ENCODE measurements at places on chromosomes 6 and 20.
A peak's percentile ranks its signal among the peaks of the same experiment; 100 is the strongest.

GRCh38 chr6:88616380-88616779 lies 347.0 kb downstream of the RNGTT start:
- DNase-seq, result no peak

- no peak for DNase-seq
These were observed 971 bp downstream of the NFKBIE start for GRCh38 chr6:44264154-44265006.

- DNase-seq, result no peak
These were observed 84.9 kb downstream of the SOBP start for GRCh38 chr6:107574856-107575255.

DNA sequence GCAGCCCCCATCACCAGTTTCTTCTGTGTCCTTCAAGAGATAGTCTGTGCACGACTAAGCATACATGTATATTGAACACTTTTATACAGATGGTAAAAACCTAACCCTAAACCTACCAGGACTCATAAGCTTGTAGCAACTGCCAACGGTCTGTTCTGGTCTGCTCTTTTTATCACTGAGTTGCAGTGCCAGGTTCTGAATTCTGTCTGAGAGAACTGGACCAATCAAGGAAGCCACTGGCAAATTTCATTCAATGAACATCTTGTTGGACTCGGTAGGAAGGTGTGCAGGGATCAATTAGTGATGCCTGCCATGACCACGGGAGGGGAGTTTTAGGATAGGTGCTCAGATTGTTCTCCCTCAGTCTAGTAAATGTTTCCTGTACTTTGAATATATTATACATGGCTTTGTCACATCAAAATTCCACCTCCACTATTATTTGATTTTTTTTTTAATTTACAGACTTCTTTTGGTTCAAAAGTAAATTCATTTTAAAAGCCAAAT lies 146.8 kb downstream of the EYA2 start:
- no peak for DNase-seq

GRCh38 chr6:111666847-111667246 lies 61.2 kb upstream of the TRAF3IP2 start:
- no peak for DNase-seq

DNA sequence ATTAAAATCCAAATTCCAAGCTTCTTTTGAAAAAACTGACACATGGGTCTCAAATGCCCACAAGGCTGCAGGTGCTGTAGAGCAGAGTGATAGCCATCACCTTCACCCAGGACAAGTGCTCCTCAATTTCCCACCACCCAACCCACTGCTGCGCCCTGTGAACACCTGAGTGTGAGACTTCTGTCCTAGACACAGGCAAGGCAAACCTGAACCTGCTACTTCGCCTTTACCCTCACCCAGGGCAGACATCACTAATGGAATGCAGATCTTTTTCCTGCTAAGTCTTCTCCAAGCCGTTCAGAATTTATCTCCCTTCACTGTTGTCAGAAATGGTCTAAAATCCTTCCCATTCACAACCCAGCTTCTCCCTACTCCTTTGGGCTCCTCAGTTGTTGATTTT lies 65.9 kb downstream of the PREX1 start:
- DNase-seq, result no peak

DNA sequence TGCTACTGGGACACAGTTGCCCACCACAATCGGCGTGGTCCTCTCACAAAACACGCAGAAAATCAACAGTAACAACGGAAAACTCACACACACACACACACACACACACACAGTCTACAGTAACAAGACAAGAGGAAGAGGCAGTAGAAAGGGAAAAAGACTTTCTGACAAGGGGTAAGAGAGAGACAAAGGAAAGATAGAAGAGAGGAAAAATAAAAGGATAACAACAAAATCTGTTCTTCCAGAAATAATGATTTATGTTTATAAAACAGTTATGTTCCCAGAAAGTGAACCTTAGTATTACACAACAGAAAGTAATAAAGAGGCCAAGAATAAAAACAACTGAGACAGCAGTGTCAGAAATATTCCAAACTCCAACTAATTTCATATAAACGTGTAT lies 2.9 kb downstream of the RANBP9 start:
- DNase-seq, result no peak

DNA sequence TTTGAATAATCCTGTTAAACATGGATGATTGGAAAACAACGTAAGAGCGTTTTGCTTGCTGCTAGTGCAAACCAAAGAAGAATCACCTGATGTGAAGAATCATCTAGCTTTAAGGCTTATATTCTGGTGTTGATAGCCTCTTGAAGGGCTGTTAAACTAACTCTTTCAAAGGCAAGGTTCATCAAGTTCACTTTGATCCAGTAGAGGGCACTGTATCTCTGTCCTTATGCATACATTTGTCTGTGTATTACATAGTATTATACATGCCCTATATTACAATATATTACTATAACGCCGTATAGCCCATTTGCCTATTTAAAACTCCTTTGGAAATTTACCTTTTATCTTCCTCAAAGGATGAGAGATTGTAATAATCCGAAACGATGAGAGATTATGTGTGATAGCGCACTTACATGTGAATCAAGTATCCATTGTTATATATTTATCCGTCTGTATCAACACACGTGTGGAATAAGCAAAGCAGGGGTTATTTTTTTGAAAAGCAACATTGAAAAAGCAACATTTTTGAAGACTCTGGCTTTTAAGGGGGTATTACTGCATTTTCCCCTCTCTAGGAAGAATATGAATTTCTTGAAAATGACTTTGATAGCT lies 50.8 kb upstream of the NRN1 start:
- peak; percentile 42 for DNase-seq

GRCh38 chr20:39474879-39475278 lies 512.7 kb downstream of the DHX35 start:
- no peak for DNase-seq

DNA sequence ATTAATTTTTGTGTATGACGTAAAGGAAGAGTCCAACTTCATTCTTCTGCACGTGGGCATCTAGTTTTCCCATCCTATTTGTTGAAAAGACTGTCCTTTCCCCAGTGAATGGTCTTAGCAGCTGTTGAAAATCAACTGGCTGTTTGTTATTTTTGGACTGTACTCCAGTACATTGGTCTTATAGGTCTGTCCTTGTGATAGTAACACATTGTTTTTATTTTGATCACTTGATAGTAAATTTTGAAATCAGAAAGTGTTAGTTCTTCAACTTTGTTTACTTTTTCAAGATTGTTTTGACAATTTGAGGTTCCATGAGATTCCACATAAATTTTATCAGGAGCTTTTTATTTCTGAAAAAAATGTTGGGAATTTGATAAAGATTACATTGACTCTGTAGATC lies 280.2 kb upstream of the FOXQ1 start:
- DNase-seq, result no peak

GRCh38 chr6:170205534-170206316 lies 85.2 kb downstream of the DLL1 start:
- DNase-seq, result no peak

- no peak for DNase-seq
These were observed 85.1 kb downstream of the LYRM2 start for GRCh38 chr6:89553431-89553830.

- DNase-seq, result no peak
These were observed 15.4 kb downstream of the SERAC1 start for GRCh38 chr6:158152659-158153058.

DNA sequence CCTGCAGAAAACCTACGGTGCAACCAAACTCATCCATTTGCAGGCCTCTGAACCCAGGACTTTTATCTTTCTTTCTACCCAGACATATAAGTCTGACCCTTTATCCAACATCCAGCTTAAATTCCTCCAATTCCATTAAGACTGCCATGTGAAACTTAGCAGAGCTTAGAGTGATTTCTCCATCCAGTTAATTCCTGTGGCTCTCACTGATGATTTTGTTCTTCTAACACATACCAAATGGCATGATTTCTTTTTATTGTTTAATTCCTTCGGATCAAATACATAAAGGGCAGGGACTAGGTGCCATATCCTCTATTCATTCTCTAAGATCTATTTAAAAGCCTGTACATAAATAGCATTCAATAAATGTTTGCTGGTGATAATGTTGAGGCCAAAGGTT lies 92.9 kb downstream of the TASP1 start:
- no peak for DNase-seq

DNA sequence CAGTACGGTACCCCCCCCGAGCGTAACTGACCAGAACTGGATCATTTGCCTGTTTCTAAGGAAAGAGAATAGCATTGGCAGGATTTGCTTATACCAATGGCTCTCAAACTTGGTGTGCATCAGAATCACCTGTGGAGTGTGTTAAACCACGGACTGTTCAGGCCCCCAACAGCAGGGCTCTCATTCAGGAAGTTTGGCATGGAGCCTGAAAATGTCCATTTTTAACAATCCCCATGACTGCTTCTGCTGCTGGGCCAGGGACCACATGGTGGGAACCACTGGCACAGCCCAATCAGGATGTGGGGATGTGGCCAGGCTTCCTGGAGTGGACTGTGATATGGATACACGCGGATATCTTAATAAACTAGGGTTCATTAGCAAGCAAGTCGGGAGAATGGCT lies 53.9 kb downstream of the GTF2H5 start:
- DNase-seq, result no peak

DNA sequence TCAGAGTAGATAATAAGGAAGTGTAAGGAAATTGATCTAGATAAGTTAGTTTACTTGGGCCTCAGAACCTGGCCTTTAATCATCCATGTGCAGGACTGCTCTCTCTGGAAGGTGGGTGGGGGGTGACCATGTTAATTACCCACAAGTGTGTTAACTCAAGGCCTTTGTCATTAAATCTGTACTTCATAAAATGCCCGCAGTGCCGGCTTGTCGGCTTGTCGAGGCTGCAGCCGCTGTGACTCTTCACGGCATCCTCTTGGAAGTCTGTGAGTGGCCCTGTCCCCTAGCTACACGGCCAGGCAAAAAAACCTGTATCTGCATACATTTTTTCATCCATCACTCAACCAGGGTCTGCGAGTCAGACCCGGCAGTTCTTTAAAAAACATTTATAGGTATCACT lies 70.9 kb upstream of the ASCC3 start:
- no peak for DNase-seq

DNA sequence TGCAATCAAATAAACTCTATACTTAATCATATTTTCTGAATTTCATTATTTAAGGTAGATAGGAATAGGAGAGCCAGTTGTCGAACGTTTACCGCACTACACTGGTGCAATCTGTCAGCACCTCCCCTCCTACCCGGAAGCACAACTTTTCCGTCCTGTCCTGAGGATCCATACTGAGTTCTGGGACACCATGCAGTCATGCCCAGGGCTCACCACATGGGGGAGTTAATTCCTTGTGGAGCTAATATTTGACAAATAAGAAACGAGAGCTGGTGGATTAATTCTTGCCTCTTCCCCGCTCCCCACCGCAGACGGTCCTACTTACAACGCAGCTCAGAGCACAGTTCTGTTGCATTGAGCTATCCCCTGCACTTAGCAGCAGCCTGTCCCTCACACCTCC lies 107.7 kb upstream of the RALGAPA2 start:
- no peak for DNase-seq

DNA sequence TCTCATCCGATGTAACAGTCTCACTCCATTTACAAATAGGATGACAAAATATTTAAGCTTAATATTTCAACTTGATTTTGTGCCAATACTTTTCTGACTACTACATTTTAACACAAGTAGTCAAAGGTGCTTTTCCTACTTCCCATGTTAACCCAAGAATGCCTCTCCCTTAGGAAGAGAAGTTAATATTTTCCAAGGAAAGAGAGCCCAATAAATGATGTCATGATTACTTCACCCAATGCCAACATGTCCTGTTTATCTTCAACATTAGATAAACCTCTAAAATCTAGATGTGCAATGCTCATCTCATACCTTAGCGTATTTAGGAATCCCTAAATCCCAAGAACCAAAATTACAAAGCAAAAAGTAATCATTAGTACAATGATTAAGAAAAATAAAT lies 156.7 kb upstream of the TENT5A start:
- DNase-seq, result no peak

DNA sequence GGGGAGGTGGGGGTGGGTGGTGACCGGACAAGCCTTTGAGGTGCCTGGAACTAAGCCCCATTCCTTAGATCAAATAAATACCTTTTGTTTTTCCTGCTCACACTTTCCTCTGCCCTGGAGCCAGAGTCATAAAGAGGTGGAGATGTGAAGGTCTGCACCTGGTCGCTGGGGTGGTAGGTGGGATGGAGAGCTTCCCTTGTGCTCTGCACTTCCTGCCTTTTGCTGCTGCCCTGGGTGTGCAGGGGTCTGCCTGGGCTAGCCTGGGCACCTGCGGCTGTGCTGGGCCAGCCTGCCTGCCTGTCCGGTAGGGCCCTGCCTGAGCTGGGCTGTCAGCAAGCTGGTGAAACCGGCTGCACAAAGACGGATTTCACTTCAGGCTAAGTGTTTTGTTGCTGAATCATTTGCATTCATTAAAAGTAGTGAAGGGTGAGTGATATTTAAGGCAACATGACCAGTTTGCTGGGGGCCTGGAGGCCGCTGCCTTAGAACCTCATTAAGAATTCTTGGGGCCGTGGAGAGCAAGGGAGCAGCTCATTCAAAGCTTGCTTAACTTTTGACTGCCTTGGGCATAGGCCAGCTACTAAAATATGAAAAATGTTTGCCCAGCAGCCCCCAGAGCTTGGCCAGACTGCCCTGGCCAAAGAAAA lies 20.5 kb downstream of the PTK7 start:
- DNase-seq, result peak; percentile 46

DNA sequence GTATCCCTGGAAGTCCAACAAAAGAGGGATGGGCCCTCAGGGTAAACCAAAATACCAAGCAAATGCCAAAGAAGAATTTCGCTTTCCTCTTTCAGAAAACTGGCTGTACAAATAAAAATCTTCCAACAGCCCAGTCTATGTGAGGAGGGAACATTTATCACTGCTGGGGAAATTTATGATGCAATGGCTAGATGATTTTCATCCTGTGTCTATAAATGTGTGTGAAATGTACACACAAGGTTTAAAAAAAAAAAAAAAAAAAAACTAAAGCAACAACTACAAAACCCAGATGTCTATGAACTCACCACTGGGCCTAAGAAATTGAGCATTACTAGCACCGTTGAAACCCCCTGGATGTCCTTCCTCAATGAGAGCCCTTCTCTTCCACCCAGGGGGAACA lies 68.7 kb upstream of the SLC4A11 start:
- peak; percentile 33 for DNase-seq

All from LNCaP clone FGC (cell line).